ENCODE measurements at places on chromosomes 7 and 10.
A peak's percentile ranks its signal among the peaks of the same experiment; 100 is the strongest.

- no peak for DNase-seq
Measured at GRCh38 chr10:5607594-5607993, 58.8 kb downstream of the ASB13 start.

DNA sequence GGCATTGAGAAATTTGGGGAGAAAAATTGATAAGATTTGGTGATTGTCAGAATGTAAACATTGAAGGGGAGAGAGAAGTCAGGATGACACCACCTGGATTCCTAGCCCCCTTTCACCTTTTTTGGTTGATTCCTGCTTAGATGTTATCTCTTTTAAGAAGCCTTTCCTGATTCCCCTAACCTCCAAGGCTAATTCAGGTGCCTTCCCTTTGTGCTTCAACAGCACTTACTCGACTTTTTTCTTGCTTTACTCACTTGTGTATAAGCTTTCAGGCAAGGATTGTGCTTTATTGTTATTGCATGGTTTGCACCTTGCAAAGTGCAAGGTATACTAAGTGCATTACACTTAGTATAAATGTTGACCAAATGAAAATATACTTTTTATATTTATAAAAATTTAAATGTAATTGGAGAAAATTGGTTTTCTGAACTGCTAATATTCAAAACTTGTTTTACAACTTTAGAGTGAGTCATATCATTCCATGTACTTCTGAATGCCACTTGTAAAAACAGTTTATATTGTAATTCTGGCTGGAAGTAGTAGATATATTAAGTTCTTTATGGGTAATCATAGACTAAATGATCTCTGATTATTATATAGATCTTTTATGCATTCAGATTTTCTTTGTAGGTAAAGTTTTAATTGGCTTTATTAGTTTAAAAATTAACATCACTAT, 13.2 kb downstream of the SHOC2 start:
- DNase-seq, result no peak

DNA sequence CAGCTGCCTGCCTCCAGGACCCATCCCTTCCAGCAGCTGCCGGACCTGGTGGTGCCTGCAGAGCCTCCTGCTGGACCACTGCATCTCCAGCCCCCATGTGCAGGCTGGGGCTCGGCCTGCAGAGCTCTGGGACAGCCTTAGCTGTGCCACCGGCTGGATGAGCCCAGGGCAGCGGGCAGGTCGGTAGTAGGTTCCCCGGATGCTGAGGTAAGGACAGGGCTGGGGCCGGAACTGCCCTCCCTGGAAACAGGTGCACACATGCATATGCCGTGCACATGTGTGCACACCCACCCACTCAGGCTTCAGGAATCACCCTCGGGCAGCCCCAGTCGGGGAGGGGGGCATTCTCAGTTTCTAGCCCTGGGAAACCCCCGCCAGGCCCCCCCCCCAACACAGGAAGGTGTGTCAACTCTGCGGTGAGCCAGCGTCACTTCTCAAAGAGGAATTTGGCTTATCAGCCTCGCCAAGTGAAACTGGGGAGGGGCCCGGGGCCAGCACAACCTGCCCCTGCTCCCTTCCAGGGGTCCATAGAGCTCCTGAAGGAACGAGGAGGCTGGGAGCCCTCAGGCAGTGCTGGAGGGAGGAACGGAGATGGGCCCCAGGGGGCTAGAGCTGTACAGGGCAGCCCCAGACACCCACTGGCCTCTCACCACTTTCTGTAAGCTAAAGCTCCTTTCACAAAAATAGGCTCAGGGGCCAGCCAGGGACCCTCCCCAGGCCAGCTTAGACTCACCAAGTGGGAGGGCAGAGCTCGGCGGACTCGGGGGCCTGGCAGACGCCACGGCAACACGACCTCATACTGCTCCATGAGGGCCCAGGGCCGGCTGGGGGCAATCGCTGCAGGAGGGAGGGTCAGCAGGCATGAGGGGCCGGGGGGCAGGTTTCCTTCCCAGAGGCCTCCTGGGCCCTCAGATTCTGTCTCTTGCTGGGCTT, 1.7 kb downstream of the ADAM8 start:
- peak; percentile 84 for DNase-seq

GRCh38 chr7:116165717-116166116, 44.6 kb upstream of the TES start:
- DNase-seq, result no peak

DNA sequence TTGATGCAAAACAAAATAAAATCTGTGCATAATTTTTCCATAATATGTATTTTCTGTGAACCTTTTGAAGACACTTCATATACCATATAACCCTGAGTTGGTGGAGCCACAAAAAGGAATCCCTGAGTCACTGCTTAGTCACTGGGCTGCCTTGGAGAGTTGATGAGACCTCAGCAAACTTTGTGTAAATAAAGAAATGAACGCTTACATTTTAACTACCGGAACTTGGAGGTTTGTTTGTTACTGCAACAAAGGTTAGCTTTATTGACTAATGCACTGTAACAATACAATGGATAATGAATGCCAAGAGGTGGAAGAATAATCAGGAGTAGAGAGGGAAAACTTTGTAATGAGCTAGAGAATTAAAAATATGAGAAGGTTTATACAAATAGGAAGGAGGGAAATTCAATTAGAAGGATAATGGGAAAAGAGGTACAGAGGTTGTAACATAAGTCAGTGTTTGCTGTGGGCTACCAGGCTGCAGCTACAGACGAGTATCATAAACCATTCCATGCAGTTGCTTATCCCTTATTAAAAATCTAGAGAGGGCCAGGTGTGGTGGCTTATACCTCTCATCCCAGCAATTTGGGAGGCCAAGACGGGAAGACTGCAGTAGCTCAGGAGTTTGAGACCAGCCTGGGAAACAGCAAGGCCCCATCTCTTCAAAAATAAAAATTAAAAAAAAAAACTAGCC, 1042.1 kb downstream of the TYW1 start:
- no peak for DNase-seq

- DNase-seq, result no peak
Measured at GRCh38 chr7:50791938-50792341, 9.2 kb upstream of the GRB10 start.
